HFFc6 (cell line): ENCODE measurements at places on chromosomes 5 and 9. TPM values are rescaled to one million over a fixed set of nuclear protein-coding genes. Genes with fewer than 3 reads are reported as not detected.

- H3K27ac ChIP-seq = no peak overlapping the region
- H3K36me3 ChIP-seq = no peaks in the 10 kb centered on the region
- no peak overlapping the region for H3K4me3 ChIP-seq
Observed at GRCh38 chr9:7844242-7844641, 44.7 kb upstream of the DMAC1 start.

Gene UBE2B
- total RNA-seq = 85.0 and 101 TPM in 2 replicates

DNA sequence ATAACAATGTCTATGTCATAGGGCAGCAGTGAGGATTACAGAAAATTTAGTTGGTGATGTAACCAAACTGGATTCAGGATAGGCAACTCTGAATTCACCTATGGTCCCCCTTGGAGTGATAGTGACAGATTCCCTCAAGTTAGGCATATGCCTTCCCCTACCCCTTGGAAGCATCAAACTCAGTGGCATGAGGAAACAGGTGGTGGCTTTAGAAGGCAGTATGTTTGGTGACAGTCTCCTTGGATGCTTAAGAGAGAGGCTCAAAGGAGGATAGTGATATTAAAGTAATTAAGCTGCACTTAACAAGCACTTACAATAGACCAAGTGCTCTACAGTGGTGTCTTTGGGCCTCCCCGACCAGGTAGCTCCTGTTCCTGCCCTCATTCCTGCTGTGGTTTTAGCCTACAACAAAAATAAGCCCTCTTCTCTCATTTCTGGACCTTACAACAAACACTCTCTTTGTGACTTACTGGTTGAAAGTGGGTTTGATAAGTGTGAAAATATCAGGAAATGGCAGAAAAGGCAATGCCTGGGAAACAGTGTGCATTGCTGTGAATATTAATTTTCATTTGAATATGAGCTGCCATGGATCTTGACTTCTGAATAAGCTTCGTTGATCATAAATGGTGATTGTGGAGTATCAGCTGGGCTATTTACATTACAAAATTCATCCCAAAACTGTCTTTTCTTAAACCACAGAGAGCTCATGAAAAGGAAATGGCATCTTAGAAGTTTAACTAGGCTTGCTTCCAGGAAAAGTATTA lies 29.2 kb downstream of the NR4A3 start:
- H3K27ac ChIP-seq = no peak overlapping the region
- peaks cover 2% of the 10 kb centered on the region for H3K27me3 ChIP-seq
- H3K4me3 ChIP-seq = no peak overlapping the region
- no peaks in the 10 kb centered on the region for H3K4me1 ChIP-seq

GRCh38 chr9:123483191-123483803 lies 127.3 kb downstream of the CRB2 start:
- H3K27me3 ChIP-seq = peaks cover 3% of the 10 kb centered on the region
- H3K4me3 ChIP-seq = no peak overlapping the region
- H3K27ac ChIP-seq = no peak overlapping the region
- H3K4me1 ChIP-seq = no peaks in the 10 kb centered on the region
- no peak for DNase-seq

DNA sequence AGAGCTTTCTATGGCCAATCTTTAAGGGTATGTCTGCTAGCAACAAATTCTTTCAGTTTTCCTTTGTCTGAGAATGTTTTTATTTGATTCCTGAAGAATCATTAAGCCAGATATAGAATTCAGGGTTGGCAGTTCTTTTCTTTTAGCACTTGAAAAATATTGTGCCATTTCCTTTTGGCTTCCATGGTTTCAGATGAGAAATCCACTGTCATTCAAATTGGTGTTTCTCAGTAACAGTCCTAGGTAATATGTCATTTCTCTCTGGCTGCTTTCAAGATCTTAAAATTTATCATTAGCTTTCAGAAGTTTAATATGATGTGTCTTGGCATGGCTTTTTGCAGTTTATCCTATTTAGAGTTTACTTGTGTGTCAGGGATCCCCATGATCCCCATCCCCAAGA lies 67.7 kb downstream of the TEX10 start:
- no peaks in the 10 kb centered on the region for H3K4me1 ChIP-seq
- no peak for DNase-seq
- H3K4me3 ChIP-seq = no peak overlapping the region
- H3K27me3 ChIP-seq = no peaks in the 10 kb centered on the region

DNA sequence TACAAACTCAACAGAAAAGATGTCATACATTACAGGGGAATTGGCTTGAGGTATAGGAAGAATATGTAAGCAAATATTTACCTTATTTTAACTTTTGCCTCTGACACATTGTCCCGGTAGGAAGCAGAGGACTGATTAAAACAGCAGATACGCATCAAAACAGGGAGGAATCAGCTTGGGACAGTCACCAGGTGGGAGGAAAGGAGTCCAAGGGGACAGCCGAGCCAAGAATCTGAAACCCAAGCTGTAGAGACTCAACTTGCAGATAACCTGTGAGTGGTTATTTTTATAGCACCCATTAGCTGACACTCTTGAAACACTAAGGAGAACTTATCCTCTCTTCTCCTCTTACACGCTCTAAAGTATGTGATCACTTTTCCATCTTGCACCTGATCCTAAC lies 22.3 kb downstream of the PDZD2 start:
- H3K4me1 ChIP-seq = 0 out of 2 replicates have a peak, but pooled peaks cover 5% of the 10 kb centered on the region
- H3K36me3 ChIP-seq = no peaks in the 10 kb centered on the region
- no peak overlapping the region for H3K4me3 ChIP-seq
- H3K27me3 ChIP-seq = peaks cover 30% of the 10 kb centered on the region
- no peak overlapping the region for H3K27ac ChIP-seq
- DNase-seq = no peak

DNA sequence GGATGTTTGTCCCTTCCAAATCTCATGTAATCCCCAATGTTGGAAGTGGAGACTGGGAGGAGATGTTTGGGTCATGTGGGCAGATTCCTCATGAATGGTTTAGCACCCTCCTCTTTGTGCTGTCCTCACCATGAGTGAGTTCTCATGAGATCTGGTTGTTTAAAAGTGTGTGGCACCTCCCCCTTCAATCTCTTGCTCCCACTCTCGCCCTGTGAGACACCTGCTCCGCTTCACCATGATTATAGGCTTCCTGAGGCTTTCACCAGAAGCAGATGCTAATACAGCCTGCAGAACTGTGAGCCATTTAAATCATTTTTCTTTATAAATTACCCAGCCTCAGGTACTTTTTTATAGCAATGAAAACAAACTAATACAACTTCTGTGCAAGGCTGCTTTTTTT lies 127.3 kb upstream of the CCDC152 start:
- peaks cover 2% of the 10 kb centered on the region for H3K27me3 ChIP-seq
- H3K4me1 ChIP-seq = no peaks in the 10 kb centered on the region
- no peaks in the 10 kb centered on the region for H3K36me3 ChIP-seq
- no peak overlapping the region for H3K4me3 ChIP-seq

Gene SPATA31C1
- total RNA-seq = not detected in 3 replicates

Gene GRM6
- total RNA-seq = not detected in 3 replicates

DNA sequence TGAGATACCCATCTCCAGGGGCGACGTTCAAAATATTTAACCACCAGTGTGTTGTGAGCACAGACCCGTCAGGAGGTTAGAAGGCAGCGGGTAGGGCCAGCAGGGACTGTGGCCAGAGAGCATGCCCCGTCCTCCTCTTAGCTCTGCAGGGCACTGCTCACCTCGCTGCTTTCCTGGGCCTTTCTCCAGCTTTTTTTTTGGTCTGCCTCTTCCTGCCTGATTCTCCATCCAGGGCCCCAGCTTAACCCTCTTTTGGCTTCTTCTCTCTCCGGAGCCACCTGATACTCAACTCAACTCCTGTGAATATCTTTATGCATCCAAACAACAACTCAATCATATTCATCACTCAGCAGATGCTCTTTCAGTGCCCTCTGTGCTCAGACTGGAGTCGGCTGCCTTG lies 44.0 kb downstream of the TMOD1 start:
- no peak overlapping the region for H3K4me3 ChIP-seq
- no peak overlapping the region for H3K27ac ChIP-seq
- peaks cover 10% of the 10 kb centered on the region; the same call in 1 of the 2 replicates for H3K4me1 ChIP-seq
- no peaks in the 10 kb centered on the region for H3K36me3 ChIP-seq

Gene ZNF618
- 10.0 to 13.1 TPM (median 10.1 TPM) in 3 replicates for total RNA-seq

GRCh38 chr9:121753802-121754654 lies 102.6 kb downstream of the DAB2IP start:
- peaks cover 3% of the 10 kb centered on the region for H3K27me3 ChIP-seq
- H3K4me1 ChIP-seq = peaks cover 20% of the 10 kb centered on the region
- no peaks in the 10 kb centered on the region for H3K36me3 ChIP-seq
- H3K4me3 ChIP-seq = no peak overlapping the region

Gene MYMK
- not detected in 3 replicates for total RNA-seq
